ENCODE measurements at places on chromosomes 3 and 15.

- DNase-seq = peak; percentile 95
Measured at GRCh38 chr3:16124636-16125035, 49.8 kb upstream of the GALNT15 start.

- no peak for DNase-seq
Measured at GRCh38 chr15:68816795-68817303, 3.8 kb downstream of the ANP32A start.

DNA sequence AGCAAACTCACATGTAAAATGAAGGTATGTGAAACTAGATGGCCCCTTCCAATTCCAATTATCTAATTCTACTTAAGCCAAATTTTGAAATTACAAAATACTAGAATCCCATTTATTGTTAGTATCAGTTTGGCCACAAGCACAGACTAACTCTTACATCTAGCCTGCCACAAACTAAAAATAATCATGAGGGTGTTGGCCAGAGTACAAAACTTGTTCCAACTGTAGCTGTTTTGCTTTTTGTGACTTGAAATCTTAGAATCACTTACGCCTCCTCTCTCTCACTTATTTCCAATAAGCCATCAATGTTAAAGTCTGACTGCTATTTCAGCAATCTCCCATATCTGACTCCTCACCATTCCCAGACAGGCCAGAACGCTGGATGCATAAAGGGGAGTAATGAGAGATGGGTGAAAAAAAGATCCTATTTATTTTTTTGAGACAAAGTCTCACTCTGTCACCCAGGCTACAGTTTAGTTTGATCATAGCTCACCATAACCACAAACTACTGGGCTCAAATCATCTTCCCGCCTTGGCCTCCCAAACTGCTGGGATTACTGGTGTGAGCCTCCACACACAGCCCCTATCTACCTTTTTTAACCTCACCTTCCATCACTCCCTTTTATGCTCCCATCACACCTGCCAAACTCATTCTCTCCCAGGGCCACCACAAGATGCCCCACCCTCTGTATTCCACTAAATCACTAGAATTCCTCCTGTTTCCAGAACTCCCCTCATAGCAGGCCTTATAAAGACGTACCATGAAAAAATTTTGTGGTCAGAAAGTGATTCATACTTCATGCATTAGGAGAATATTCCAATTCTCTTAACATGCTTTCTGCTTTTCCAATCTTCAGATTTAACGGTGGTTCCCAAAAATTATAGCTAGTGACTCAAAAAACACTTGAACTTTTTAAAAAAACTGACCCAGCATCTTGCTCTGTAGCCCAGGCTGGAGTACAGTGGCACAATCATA is 36.5 kb downstream of the ATOSA start:
- peak; percentile 86 for DNase-seq

- no peak for DNase-seq
Measured at GRCh38 chr15:71874245-71874644, 63.9 kb downstream of the NR2E3 start.

GRCh38 chr15:94263341-94264273 is 32.2 kb downstream of the MCTP2 start:
- DNase-seq = peak; percentile 64

DNA sequence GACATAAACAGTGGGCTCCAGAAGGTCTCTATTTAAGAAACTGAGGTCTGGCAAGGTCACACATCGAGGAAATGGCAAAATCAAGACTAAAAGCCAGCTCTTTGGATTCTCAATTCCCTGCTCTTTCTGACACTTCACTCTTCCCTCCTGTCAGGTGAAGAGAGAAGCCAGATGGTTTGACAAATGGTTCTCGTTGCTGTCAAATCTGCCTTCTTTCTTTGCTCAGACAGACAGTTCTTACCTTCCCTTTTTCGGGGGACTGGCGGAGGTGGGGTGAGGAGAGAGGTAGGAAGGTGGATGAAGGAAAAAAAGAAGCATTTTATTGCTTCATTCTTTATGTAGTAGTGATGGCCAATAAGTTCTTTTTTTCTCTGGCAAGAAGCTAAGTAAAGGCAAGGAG is 133.4 kb downstream of the LPP start:
- DNase-seq = no peak

DNA sequence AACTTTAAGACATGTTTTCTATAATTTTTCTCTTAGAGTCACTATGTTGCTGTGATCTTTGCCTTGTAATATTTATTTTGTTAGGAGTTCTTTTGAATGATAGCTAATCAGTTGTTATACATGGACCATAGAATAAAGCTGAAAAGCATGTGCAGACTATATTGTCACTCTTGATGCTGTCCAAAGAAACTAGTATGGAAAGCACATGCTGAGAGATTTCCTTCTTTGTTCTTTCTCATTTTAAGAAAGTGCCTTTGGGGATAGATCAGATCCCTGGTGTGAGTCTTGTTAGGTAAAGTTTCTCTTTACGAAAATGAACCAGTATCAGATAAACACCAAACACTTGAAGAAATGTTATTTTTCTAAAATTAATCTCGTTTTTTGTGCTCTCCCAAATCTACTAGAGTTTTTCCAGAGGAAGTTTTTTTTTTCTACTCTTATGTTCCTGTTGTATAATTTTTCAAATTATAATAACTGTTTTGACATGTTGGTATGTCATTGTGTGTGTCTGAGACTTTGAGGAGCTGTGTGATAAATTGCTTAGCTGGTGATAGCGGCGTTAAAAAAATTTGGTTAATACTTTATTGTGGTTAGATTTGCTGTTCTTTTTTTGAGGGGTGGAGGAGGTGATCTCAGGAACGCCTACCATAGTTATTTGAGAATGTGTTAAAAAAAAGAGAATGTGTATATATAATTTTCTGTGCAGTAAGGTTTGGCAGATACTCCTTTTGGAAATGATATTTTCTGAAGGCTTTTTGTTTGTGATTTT is 2.2 kb downstream of the PIAS1 start:
- DNase-seq = no peak

GRCh38 chr3:70806556-70806955 is 494.1 kb upstream of the MDFIC2 start:
- DNase-seq = no peak

GRCh38 chr15:29071232-29071881 is 185.6 kb downstream of the APBA2 start:
- DNase-seq = no peak

DNA sequence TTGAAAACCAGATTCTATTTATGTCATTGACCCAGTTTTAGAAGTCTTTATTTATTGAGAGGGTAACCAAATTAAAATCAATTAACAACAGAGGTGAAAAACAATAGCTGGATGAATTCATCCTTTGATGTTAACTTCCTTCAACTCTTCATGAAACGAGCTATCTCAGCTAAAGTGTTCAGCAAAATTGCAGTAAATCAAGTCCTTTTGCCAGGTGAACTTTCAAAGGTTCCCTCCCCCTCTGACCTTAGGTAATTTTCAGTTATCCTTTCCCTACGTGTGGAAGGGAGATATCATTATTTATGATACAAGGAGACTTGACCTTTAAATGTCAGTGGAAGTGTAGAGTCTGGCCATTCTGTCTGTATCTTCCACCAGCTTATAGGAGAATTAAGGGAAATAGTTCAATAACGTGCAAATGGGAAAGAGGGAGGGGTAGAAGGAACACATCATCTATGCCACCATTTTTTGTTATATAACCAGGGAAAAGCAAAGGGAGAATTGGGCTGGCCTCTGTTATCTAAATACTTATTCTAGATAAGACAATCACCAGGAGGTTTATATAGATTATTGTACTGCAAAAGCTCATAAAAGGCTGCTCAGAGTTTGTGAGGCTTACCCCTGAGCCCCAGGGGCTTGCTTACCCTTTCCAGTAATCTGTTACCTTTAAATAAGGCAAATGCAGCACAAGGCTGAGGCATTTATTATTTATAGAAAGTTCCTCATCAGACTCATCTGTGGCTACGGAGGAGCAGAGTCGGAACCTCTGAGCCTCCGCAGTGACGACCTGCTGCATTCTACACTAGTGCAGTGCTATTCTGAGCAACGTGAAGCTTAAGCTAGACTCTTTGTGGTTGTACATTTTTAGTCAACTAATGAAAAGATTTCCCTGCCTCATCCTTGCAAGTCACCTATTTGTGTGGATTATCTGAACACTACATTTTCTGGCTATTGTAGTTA is 97.7 kb upstream of the ZBED2 start:
- no peak for DNase-seq

DNA sequence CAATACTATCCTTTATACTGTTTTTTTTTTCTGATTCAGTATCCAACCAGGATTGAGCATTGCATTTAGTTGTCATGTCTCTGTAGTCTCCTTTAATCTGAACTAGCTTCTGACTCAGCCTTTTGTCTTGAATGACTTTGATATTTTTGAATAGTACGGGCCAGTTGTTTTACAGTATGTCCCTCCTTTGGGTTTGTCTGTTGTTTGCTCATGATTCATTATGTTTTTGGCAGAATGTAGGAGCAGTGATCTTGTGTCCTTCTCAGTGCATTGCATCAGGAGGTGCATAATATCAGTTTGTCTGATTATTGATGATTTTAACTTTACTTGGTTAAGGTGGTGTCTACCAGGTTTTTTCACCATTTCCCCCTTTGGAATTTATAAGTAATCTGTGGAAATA is 20.5 kb downstream of the EXOG start:
- no peak for DNase-seq

GRCh38 chr15:65551183-65551582 is 20.9 kb downstream of the HACD3 start:
- no peak for DNase-seq

DNA sequence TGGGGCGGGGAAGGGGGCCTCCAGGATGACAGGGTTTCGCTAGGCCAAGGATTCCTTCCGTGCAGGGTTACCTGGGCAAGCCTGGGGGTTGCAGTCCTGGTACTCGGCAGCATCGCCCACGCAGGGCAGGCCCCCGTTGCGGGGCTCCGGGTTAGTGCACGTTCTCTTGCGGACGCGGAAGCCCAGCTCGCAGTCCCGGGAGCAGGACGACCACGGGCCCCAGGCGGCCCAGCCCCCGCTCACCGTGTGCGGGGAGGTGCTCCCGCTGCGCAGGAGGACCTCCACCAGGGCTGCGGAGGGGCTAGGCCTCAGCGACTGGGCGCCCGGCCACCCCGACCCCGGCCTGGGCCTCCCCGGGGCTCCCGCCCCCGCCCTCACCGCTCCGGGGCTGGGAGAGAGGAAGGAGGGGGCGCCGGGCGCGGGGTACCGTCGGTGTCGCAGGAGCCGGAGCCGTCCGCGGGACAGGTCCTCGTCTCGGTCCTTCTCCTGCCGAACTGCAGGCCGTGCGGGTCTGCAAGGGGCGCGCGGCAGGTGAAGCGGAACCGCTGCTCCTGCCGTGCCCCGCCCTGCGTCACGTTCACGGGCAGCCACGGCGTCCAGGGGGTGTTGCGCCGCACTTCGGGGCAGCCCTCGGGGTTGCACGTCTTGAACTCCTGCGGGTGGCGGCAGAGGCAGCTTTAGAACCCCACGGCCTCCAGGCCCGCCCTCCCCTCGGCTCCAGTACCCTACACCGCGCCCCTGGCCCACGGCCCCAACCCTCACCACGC is 114.6 kb downstream of the SEMA5B start:
- DNase-seq = no peak

GRCh38 chr3:85432081-85432480 is 473.3 kb downstream of the CADM2 start:
- DNase-seq = no peak

DNA sequence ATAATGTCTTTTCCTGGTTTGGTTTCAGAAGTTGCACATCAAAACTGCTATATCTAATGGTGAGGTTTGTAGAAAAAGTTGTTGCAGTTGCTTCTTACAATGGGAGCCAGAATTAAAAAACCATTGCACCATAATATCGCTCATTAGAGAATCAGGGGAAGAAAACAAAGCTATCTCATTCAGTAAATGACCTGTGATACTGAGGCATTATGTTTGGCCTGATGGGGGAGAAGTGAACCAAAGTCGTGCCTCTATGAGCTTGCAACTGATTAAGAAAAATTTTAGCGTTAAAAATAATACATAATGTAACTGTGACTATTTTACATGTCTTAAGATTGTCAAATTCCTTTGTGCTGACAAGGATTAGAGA is 60.2 kb upstream of the ARHGEF26 start:
- no peak for DNase-seq

GRCh38 chr3:161548301-161548700 is 51.7 kb downstream of the OTOL1 start:
- no peak for DNase-seq

DNA sequence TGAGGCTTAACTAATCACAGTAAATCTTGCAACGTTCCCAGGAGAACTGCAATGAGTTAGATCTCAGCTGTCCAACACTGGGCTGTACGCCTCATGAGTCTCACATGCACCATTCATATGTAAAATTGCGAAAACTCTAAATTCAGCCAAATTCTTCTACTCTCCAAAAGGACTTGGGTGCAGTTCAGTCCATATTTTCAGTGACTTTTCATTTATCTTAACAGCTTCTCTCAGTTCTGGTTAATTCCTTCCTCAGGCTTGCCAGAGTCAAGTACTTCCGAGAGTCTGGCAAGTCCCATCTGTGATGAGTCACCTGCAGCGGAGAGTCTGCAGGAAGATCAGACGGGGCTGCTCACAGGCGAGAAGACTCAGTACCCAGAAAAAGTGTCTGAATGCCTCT is 11.5 kb downstream of the CCDC80 start:
- peak; percentile 69 for DNase-seq

GRCh38 chr3:120448756-120449155 is 2.0 kb downstream of the FSTL1 start:
- DNase-seq = peak; percentile 97

DNA sequence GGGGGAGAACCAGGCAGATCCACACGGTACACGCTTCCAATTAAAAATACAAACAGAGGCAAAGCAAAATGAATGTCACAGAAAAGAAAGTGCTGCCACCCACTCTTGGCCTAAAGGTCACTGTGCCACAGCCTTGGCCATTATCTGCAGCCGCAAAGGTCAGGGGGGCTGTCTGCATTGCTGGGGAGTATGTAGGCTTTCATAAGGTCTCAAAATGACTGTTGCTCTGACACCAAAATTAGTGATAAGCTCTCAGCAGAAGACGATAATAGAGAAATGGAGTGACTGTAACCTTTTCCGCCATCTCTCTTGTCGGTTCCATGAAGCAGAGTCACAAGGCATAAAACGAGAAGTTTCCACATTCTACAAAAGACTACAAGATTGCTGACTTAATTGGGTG is 374.2 kb upstream of the ICE2 start:
- DNase-seq = no peak

All from fibroblast of skin of scalp (primary cell).